ENCODE measurements at places on chromosomes 3 and 15.

GRCh38 chr15:53256457-53256856, 466.3 kb upstream of the ONECUT1 start:
- no peak for DNase-seq

- DNase-seq: no peak
Observed at GRCh38 chr3:73188707-73189106, 127.2 kb downstream of the EBLN2 start.

DNA sequence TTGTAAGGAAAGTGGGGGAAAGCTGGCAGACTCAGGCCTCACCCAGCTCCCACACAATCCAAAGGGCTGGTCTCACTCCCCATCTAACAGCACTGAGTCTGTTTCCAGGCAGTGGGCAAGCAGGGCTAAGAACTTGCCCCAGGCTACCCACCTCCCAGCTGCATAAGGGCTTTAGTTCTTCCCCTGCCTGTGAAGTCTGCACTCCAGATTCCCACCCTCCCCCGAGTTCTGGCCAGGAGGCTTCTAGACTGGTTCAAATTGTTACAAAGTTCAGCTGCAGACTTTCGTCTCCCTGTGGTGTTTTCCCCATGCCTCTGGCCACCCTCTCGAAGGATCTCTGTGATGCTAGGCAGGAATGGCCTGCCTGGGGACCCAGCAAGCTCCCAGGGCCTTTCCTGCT, 11.2 kb downstream of the EHHADH start:
- no peak for DNase-seq

DNA sequence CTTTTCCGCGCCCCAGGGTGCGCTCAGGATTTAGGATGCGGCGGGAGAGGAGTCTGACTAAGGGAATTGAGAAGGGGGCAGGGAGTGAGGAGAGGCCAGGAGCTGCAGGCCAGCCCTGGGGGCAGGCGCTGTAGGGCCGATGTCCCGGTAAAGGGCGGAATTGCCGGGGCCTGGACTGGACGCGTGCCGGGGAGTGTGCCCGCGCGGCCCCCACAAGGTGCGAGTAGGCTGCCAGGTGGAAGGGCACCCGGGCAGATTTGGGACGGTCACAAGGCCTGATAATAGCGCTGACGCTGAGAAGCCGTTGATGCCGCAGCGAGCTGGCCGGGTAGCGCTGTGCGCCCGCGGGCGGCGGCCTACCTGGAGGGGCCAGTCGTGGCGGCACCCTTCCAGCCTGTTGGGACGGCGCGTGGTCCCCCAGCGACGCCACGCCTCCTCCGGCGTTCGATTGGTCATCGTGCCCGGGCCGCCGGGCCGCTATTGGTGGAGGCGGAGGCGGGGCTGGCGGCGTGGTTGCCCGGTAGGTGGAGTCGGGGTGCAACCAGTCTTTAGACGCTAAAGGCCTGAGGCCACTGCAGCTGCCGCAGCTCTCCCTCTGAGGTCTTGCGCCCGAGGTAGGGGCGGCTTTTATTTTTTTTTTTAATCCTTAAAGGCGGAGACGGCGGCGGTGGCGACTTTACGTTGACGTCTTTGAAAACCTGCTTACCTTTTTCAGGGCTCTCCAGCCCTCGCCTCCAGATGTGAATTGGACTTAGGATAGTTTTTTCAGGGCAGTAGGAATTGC, 903 bp downstream of the SLC25A38 start:
- DNase-seq: peak; percentile 90

GRCh38 chr3:107589454-107589853, 66.7 kb downstream of the BBX start:
- DNase-seq: no peak

GRCh38 chr3:100954990-100955389, 38.2 kb downstream of the ABI3BP start:
- no peak for DNase-seq

DNA sequence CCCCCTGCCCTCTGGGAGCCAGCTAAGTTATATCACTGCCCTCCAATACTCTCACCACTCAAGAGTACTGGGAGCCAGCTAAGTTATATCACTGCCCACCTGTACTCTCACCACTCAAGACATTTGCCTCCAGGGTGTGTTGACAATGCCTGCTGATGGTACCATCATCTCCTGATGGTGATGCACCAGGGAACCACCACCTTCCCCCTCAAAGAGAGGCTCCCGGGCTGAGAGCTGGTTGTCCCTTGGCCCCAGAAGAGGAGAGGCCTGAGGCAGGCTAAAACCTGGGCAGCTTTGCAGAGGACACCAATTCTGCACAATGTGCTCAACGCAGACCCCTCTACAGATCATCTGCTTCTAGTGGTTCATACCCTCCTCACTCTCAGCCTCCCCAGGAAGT, 7.5 kb upstream of the HAPLN3 start:
- no peak for DNase-seq

DNA sequence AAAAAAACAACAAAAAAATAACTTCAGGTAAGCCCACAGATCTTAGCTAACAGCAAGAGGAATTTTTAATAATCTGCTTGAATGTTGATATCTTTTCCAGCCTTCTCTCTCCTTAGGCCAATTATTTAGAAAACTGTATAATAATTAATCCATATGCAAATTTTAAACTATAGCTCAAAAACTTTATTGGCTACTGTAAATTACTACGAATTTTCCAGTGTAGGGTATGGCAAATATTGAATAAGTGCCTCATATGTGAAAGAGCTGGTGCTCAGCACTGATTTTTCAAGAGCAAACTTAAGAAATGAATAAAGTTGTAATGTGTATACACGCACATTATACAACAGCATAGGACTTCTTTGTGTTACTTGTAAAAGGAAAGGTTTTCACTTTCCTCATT, 123.0 kb downstream of the TFDP2 start:
- DNase-seq: no peak

DNA sequence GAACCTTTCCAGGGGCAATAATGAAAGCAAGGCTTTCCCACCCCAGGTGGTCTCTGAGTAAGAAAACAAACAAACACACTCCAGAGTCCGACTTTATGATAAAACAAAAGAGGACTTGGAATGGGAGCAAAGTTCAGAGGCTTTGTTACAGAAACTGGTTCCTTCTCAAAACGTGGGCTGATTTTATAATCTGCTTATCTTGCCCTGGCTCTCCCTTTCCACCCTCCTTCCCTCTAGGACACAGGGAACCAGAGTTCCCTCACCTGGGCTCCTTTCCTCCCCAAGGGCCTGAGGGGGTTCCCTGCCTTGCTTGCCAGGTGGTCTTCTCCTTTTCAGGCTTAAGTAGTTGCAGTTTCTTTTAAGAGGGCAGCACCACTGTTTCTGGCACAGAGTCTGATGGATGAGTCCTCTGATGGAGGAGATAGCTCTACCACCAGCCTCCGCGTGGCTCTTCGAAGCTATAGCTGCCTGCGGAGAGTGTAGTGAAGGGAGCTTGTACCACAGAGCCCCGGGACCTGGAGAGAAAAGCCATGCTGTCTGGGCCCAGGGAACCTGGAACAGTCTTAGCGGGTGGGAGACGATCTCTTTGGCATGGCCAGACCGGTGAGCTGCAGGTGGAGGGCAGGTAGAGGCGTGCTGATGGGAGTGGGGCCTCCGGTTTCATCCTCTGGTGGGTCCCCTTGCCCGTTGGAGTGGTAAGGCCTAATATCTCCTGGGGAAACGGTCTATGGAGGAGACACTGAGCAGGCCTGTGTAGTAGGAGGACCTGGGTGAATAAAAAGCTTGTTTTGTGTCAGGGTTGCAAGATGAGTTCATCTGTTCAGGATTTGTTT, 68.7 kb downstream of the SMAD6 start:
- no peak for DNase-seq

All from stimulated activated CD4-positive, alpha-beta T cell treated with anti-CD3 and anti-CD28 coated beads, TNF-alpha, amount 100 ng/mL, for 24 hours (primary cell).